ENCODE measurements at places on chromosomes 5 and 9. TPM values are rescaled to one million over a fixed set of nuclear protein-coding genes. Genes with fewer than 3 reads are reported as not detected.

- peak; percentile 64 for DNase-seq
Measured at GRCh38 chr9:20623748-20624124, 1.4 kb upstream of the MLLT3 start.

GRCh38 chr9:389159-389558 is 174.5 kb downstream of the DOCK8 start:
- no peak for DNase-seq

The PURA gene
- total RNA-seq, result 12.0 TPM

The LYSMD3 gene
- 12.9 TPM for total RNA-seq
